ENCODE measurements at places on chromosomes 5 and 9.

DNA sequence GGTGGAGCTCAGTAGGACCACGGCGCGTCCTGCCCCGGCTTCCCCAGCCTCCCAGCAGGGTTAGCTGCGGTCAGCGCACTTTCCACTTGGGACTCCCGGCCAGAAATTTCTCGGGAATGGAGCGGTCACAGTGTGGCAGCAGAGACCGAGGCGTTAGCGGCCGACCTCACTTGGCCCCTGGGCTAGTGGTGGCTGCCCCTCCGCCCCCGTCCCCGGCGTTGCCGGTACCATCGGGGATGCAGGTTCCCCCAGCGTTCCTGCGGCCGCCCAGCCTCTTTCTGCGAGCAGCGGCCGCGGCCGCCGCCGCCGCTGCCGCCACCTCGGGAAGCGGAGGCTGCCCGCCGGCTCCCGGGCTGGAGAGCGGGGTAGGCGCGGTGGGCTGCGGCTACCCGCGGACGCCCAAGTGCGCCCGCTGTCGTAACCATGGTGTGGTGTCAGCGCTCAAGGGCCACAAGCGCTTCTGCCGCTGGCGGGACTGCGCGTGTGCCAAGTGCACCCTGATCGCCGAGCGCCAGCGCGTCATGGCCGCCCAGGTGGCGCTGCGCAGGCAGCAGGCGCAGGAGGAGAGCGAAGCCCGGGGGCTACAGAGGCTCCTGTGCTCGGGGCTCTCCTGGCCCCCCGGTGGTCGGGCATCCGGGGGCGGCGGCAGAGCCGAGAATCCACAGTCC, 460 bp downstream of the DMRTA1 start:
- peak; percentile 72 for DNase-seq

DNA sequence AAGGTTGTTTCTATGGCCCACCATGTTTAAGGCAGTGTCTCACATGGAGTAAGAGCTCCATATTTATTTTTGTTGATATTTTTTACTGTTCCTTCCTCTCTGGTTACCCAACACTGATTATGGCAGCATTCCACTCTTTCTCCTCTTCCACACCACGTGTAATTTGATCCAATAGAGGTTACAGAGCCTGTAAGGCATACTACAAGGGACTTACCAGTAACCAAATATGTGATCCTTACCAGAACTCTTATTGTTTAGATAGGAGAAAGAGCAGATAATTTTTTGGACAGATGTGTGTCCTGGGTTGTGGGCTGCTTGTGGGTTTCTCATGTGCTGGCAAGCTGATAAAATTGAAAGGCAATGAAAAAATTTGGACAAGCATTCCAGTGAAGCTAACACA, 261.3 kb downstream of the TMEM167A start:
- no peak for DNase-seq

DNA sequence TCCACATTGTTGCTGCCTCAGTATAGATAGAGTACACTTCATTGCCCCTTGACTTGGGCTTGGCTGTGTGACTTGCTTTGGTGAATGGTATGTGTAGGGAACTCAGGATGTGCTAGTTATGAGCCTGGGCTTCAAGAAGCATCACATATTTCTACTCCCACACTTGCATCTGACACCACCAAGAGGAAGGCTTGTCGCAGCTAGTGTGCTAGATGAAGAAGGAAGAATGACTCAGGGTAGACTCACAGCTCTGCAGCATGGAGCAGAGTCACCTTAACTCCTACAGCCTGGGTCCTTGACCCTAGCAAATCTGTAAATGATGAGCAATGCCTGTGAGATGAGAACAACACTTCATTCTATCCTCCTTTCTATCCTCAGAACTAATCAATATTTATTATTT, 261.8 kb downstream of the ASTN2 start:
- DNase-seq: no peak

DNA sequence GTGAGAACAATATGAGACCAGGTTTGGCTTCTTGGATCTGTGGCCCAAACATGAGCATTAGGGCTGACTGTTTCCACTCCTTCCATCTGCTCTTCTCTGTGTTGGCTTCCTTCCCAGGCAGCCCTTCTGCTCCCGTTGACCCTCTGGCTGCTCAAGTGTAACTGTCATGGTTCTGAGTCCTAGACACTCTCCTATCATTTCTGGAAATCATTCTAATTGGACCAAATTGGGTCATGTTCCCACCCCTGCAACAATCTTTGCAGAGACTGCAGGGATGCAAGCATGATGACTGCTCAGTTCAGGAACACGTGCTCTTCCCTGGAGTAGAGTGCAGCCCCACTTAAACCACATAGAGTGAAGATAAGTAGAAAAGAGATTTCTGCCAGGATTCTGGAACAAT, 741.4 kb downstream of the TAF11L14 start:
- no peak for DNase-seq

GRCh38 chr9:7387840-7388239, 411.7 kb downstream of the DMAC1 start:
- DNase-seq: no peak

DNA sequence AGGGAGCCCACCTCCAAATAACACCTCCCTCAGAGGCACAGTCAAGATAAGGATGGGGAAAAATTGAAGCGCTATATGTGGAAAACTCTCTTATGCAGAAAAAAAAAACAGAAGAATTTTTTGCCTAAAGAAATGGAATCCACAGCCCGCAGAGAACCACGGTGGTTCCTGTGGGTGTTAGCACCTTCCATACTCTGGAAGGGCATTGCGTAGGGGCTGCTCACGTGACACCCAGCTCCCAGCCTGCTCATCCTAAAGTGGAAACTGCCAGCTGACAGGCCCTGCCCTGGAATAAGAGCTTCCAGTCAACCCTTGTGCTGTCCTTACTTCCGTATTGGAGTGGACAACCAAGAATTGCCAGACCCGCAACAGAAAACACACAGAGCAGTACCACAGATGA, 142.5 kb downstream of the FSTL4 start:
- no peak for DNase-seq

- DNase-seq: no peak
These were observed 74.1 kb downstream of the CSF2 start for GRCh38 chr5:132147663-132148062.

- DNase-seq: no peak
These were observed 6.2 kb upstream of the FYB1 start for GRCh38 chr5:39225405-39226099.

DNA sequence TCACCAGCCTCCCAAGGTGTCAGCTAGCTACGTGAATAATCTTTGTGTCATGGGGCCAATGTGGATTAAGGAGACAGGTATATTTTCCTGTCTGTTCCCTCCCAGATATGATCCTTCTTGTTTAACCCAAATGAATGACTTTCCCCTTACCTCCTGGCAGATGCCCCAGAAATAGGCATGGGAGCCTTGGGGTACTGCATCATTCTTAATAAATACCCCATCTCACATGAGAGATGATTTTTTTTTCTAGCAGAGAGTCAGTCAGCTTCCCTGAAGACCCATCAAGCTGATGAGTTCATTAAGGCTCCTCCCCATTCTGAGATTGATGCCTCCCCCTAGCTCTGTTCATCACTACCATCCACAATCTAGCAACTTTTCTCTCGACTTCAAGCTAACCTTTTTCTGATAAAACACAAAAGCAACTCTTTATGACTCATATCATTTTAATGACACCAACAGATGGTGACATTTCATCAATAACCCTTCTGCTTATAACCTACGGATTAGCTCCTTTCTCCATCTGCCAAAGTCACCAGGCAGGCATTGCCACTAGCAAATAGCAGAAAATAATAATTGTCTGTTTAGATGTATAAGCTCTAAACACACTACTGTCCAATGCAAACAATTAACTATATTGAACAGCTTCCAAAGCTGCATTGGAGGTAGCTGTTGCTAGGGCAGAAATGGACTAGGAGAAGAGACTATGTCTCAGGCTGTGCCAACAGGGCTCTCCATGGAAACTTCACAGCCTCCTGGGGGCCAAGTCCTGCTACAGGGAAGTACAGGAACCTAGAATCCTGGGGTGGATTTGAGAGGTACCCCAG, 143.7 kb downstream of the ACER2 start:
- DNase-seq: no peak

- DNase-seq: no peak
These were observed 104.0 kb downstream of the RGS3 start for GRCh38 chr9:113567361-113568080.

GRCh38 chr9:78678877-78679276, 382.0 kb downstream of the PSAT1 start:
- DNase-seq: no peak

- no peak for DNase-seq
These were observed 13.7 kb downstream of the YIPF5 start for GRCh38 chr5:144156767-144157171.

All from A549 (cell line).